ENCODE measurements at places on chromosomes 2 and 18.

DNA sequence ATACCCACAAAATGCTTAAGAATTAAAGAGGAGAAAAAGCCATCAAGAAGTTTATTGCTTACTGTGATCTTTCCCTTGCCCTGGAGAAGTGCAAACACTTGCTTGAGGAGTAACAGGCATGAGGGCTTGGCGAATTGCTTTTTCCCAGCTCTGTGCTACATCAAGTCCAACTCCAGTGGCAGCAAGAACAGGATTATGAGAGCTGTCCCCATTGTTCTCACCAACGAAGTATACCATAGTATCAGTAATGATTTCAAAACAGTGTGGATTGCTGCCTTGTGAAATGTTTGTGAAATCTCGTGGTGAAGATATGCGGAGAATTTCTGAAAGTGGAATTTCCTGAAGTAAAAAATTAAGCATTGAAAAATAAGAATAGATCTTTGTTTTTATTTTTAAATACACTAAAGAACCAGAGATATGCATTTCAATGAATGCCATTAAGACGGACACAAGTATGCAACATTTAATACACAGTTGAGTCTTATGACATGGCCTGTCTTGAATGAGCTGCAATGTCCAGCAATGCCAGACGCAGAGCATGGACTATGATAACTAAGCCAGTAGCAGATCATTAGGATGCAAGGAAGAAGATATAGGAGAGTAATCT is 43.0 kb downstream of the NDUFAF7 start:
- no peak for DNase-seq

- DNase-seq, result no peak
These were observed 1.0 kb upstream of the TCF4 start for GRCh38 chr18:55588870-55589595.

- DNase-seq, result no peak
These were observed 179.3 kb downstream of the ZNF516 start for GRCh38 chr18:76315722-76316230.

DNA sequence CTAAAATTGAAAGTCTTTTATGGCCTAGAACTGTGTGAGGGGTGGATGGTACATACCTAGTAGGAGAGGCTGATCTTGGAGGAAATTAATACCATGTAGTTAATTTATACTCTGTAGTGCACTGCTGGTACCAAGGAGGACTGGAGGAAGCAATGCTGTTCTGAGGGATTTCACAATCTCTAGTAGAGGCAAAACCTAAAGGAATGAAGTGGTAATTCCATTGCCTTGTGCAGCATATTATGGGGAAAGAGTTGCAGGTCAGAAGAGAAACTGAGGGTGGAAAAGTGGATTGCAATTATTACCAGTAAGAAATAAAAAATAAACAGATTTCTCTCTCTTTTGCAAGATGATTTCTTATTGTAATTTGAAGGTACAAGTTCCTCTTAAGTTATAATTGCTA is 2.2 kb downstream of the ABI2 start:
- DNase-seq, result no peak
